NT2/D1 (cell line): ENCODE measurements at places on chromosomes 6 and 20.

DNA sequence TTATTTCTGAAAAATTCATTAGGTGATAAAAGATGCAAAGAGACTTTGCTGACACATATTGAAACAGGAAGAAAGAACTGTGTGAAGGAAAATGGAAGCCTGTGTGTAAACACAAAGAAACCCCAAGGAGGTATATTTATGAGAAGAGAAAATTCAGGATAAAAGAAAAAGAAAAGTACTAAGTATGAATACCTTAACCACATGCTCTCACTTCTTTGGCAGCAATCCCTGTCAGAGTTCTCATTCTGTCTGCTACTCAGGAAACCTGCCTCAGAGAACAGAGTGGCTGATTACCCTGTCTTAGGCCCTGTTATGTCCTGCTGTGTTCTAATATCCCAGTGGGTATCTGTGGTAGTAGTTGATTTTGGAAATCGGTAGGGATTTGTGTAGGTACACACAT, 457.9 kb downstream of the TBC1D32 start:
- DNase-seq = no peak

GRCh38 chr20:5061213-5061612, 58.5 kb downstream of the PCNA start:
- DNase-seq = no peak

- no peak for DNase-seq
These were observed 476.4 kb downstream of the KIF16B start for GRCh38 chr20:16096756-16097326.

DNA sequence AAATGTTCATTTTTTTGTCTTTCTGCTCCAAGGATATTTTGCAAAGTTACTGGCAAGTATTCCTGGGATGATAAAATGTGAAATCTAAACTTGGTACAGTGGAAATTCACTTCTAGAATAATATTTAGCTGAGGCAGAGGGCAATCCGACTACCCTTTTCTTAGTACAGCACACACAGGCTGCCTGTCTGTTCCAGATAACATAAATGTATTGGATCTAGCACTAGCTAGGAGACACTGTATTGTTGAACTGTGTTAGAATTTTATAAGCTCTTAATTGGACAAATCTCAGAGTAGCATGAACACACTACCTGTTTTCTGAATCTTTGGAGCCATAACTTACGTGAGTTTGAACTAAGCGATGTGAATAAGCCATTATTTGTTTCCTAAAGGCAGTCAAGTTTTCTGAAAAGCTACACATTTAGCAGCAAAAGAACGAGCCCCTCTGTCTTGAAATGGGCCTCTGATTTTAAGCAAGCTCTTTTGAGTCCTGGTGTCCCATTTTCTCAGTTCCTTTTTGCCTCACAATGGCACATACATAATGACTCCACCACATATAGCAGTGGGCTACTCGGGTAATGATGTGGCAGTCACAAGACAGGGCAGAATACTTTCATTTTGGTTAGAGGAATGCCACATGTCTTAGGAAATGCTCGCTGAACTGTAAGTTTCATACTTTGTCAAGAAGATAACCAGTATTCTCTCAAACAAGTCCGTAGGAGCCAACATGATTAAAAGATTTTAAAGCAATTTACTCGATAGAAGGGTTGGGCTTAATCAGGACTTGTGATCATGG, 116.5 kb upstream of the ESR1 start:
- DNase-seq = no peak

DNA sequence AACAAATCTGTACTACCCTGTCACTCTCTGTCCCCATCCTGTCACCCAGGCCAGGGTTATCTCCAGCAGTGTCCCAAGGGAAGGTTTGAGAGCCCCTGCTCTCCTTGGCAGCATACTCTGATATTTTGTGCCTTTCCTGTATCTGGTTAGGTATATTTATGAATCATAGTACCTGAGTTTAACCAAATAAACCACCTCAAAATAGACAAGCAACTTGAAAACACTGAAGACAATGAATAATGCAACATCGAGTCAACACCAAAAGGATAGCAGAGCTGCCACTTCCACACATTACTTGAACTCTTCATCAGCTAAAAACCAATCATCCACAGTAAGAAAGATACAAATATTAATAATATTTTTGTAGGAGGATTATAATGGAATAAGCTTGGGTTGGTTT, 142.6 kb upstream of the TAB2 start:
- DNase-seq = no peak

DNA sequence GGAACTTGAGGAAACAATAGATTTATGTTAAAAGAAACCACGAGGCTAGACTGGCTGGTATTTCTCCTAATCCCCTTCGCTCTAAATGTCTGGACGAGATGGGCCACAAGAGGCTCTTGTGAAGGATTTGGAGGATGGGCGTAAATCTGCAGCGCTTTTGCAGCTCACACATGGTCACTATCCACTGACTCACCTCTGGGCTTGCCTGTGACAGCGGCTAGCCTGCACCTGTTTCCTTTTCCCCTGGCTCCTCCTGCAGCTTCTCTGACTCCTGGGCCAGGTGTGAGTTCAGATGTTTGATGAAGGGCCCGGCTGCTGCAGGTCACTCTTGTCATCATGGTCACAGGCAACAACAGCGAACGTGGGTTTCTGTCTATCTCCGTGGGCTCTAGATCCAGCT, 629.4 kb downstream of the CBLN4 start:
- no peak for DNase-seq

GRCh38 chr6:67956352-67956751, 678.7 kb upstream of the ADGRB3 start:
- DNase-seq = no peak

DNA sequence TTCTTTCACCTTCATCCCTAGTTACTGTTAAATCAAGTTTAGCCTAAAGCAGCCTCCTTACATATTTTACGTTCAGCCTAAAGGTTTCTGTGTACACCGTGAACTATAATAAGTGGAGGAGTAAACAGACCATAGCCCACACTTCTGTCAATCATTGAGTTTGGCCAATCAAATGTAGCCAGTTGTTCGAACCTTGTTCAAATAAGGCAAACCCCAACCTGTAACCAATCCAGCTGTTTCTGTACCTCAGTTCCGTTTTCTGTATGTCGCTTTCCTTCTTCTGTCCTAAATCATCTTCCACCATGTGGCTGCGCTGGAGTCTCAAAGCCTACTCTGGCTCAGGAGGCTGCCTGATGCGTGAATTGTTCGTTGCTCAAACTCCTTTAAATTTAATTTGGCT, 1.8 kb upstream of the FBXO30 start:
- no peak for DNase-seq

DNA sequence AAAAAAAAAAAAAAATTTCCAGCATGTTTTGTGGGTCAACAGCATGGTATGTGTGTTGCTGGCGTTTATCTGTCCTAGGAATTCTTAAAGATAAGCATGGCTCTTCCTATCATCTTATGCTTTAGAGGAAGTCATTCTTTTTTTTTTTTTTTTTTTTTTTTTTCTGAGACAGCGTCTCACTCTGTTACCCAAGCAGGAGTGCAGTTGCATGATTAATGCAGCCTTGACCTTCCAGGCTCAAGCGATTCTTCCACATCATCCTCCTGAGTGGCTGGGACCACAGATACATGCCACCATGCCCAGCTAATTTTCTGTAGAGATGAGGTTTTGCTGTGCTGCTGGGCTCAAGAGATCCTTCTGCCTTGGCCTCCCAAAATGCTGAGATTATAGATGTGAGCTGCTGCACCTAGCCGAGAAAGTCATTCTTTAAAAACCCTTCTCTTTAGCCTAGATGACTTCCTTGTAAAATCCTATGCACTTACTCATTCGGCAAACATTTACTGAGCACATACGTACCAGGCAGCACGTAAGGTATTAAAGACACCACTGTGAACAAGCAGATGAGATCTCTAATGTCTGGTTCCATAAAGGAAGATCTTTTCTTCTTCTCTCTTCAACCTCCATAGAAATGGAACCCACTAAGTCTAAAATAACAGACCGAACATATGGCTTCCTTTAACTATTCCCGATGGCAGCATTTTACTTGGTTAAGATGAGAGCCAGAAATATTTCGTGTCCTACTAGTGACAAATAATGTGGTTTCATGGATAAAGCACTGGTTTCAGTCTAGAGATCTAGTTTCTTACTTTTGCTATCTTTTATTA, 122.4 kb downstream of the RIN2 start:
- no peak for DNase-seq

DNA sequence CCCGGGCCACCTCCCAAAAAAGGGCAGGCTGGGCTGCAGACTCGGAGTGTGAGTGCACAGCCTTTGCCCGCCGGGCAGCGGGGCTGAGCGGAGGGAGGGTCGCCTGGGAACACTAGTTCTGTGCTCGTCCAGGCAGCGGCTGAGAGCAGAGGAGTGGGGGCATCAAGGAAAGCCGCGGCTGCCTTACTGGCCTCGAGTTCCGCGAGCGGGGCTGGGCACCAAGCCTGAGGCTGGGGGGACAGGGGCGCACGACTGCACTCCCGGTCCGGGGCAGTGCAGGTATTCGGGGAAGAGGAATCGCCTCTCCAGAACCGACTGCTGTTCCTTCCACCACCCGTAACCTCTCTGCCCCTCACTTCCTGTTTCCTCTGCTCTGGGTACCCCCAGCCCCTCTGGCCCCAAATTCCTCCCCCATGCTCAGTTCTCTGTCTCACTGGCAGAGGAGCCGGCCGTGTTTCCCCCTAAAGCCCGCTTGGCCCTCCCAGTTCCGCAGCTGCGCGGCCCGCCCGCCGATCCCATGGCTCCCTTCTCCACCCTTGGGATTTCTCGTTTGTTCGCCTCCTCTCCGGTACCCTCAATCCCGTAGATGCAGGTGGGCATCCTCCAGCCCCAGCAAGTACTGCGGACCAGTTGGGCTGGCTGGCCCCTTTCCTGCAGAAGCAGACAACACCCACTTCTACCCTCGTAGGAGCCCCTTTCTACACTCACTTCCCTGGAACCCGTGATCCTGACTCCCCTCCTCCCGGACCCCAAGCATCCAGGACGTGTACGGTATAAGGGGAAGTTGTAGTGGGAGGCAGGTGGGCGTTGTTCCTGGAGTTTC, 5.1 kb downstream of the RING1 start:
- DNase-seq = no peak

GRCh38 chr6:68252632-68253031, 382.4 kb upstream of the ADGRB3 start:
- DNase-seq = no peak

DNA sequence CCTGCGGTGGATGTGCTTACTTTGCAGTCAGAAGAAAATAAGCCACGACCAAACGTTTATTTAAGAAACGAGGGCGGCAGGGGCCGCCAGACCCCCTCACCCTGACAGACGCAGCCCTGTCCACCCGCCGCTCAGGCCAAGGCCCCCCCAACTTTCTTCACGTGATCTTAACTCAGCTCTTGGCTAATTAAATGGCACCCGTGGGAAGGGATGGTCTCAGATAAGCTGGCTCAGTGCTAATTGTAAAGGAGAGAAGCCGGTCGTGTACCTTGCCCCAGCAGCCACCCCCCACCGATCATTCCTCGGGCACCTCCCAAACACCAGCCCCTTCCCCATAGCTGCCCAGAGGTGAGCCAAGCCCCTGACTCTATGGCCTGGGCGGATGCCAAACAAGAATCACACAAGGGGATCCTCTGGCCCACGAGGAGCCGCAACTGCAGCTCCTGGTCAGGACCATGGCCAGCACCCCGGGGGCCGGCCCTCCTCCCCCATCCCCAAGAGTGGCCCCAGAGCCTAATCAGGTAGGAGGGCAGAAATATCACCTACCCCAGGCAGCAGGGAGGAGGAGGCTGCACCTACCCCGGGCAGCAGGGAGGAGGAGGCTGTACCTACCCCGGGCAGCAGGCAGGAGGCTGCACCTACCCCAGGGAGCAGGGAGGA, 11.2 kb downstream of the KCNQ2 start:
- DNase-seq = no peak

DNA sequence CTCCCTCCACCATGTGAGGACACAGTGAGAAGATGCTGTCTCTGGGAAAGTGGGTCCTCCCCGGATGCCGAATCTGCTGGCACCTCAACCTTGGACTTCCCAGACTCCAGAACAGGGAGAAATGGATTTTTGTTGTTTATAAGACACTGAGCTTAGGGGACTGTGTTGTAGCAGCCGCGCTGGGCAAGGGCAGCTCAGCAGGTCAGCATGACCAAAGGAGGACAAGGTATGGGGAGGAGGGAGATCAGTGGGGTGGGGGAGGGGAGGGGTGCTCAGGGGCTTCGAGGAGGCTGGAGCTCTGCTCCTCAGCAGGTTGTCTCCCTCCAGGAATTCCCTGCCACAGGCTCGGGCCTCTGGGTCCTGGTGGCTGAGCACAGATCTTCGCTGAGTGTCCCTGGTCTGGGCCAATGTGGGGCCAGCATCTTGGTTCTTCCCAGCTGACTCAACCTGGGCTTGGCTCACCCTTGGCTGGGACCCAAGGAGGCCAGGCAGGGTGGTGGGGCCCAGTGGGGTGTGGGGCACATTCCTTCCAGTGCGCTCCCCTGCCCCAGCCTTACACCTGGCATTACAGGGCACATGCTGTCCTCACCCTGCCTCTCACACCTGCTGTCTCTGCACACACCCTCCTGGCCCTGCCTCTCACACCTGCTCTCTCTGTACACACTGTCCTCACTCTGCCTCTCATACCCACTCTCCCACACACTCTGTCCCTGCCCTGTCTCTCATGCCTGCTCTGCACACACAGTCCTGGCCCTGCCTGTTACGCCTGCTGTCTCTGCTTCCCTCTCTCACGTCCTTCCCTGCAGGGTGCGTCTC, 107.3 kb downstream of the SYCP2 start:
- no peak for DNase-seq
